Articular chondrocyte of knee joint (primary cell): ENCODE measurements at places on chromosomes 1 and 21. TPM values are rescaled to one million over a fixed set of nuclear protein-coding genes. Genes with fewer than 3 reads are reported as not detected.

ETS2 gene
- 39.1 and 64.8 TPM in 2 replicates for total RNA-seq

LCE1E gene
- not detected in 2 replicates for total RNA-seq

NBL1 gene
- 68.1 and 102 TPM in 2 replicates for total RNA-seq

UBE4B gene
- total RNA-seq, result 58.6 and 64.2 TPM in 2 replicates

HHIPL2 gene
- 14.1 and 17.5 TPM in 2 replicates for total RNA-seq

ZNF683 gene
- total RNA-seq, result not detected in 2 replicates

CLCA4 gene
- total RNA-seq, result not detected in 2 replicates

KRTAP10-2 gene
- total RNA-seq, result not detected in 2 replicates

PTPN14 gene
- total RNA-seq, result 79.3 and 99.9 TPM in 2 replicates

HES4 gene
- 0.91 and 4.0 TPM in 2 replicates for total RNA-seq

UQCRH gene
- total RNA-seq, result 324 and 472 TPM in 2 replicates

MAP10 gene
- 2.9 and 3.6 TPM in 2 replicates for total RNA-seq

NPHS2 gene
- not detected in 2 replicates for total RNA-seq

FCRL4 gene
- total RNA-seq, result not detected in 2 replicates

ENAH gene
- 710 and 1,043 TPM in 2 replicates for total RNA-seq

PROK1 gene
- not detected in 2 replicates for total RNA-seq

CYP4A11 gene
- not detected in 2 replicates for total RNA-seq

DDAH1 gene
- 108 and 134 TPM in 2 replicates for total RNA-seq

FBXO2 gene
- total RNA-seq, result 1.6 and 4.2 TPM in 2 replicates

DPYD gene
- total RNA-seq, result 90.8 and 91.7 TPM in 2 replicates

BRINP3 gene
- not detected in 2 replicates for total RNA-seq

GCSAML gene
- total RNA-seq, result not detected in 2 replicates

PDZK1 gene
- total RNA-seq, result 0.39 and 1.5 TPM in 2 replicates

SERPINC1 gene
- 0.11 TPM in 1 of 2 replicates, not detected in the other for total RNA-seq

C4BPA gene
- not detected in 2 replicates for total RNA-seq

UTP11 gene
- 49.7 and 52.2 TPM in 2 replicates for total RNA-seq

TDRD5 gene
- total RNA-seq, result not detected in 2 replicates

PLPPR5 gene
- total RNA-seq, result not detected in 2 replicates

ATG4C gene
- 9.4 and 10.5 TPM in 2 replicates for total RNA-seq

SPRR2A gene
- not detected in 2 replicates for total RNA-seq

CATSPERE gene
- total RNA-seq, result 2.4 TPM in 2 replicates

HORMAD1 gene
- 0.13 and 0.65 TPM in 2 replicates for total RNA-seq

KCNA3 gene
- total RNA-seq, result not detected in 2 replicates

DRAXIN gene
- 0.13 and 0.22 TPM in 2 replicates for total RNA-seq

OR2T29 gene
- total RNA-seq, result not detected in 2 replicates

TSPEAR gene
- not detected in 2 replicates for total RNA-seq

UBL4B gene
- total RNA-seq, result 0.13 and 0.32 TPM in 2 replicates

SLFNL1 gene
- total RNA-seq, result 0.43 and 0.65 TPM in 2 replicates

TMEM200B gene
- total RNA-seq, result 13.4 and 13.7 TPM in 2 replicates

TRIM46 gene
- 2.0 and 3.5 TPM in 2 replicates for total RNA-seq
